Adipocyte (in vitro differentiated cells): ENCODE measurements at places on chromosomes 2 and 18.
A peak's percentile ranks its signal among the peaks of the same experiment; 100 is the strongest.

DNA sequence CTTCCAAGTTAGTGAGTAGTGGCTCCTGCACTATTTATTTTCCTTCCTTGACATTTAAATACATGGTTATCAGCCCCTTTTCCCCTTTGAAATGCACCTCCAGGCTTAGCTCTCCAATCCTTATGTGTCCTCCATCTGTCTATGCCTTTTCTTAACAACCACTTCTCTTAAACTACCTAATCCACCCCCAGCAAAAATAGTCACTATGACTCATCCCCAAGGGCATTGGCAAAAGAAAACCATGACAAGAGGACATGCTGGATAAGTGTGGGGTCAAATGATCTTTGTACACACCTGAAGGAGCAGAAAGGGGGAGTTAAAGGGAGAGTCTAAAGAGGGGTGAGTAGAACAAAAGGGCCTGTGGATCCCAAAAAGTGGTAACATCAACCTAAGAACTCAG lies 127.2 kb downstream of the ANKRD44 start:
- DNase-seq = no peak

DNA sequence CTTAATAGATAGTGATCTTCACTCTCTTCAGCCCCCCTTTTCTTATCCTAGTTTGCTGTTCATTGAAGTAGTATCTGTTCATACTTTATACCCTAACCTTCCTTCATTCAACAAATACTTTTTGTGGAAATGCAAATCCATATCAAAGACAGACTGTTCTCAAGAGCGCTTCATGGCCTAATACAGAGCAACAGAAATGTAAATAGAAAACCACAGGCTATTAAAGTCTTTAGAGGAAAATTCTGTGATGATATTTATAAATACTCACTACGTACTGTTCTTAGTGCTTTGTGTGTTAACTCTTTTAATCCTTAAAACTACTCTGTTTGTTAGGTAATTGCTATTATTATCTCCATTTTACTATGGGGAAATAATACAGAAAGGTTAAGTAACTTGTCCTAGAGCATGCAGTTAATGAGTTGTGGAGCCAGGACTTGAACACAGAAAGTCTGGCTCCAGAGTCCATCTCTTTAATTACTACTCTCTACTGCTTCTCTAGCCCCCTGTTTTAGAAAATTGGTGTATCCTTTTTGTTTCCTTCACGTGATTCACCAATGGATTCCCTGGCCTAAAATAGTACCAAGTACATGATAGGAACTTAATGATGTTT lies 2.9 kb downstream of the MDH1 start:
- no peak for DNase-seq

- DNase-seq = peak; percentile 97
Measured at GRCh38 chr2:215784371-215784783, 229.0 kb downstream of the MREG start.

DNA sequence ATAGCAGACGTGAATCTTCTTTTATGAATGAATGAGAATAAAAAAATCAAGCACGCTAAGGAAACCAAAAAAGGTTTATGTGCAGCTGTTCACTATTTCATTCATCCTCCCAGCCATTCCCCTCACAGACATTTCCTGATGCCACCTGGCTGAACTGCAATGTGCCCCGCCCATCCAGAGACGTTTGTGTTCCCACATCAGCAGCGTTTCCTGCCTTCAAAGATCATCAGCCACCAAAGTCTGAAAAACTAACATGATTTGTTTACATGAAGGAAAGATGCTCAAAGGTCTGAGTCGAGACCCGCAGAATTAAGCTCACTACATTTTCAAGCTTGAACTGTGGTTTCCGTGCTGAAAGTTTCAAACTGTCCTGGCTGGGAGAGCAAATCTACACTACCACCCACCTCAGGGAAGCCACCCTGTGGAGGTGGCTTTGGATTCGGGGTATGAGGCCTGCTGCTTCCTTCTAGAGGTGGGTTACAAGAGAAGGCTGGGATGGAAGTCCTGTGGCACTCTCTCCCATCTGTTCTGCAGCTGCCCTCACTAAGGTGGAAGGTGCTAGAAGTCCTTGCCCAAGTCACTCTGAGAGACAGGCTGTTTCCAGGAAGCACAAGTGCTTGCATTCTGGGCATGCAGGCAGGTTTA lies 201.3 kb upstream of the OSR1 start:
- no peak for DNase-seq

DNA sequence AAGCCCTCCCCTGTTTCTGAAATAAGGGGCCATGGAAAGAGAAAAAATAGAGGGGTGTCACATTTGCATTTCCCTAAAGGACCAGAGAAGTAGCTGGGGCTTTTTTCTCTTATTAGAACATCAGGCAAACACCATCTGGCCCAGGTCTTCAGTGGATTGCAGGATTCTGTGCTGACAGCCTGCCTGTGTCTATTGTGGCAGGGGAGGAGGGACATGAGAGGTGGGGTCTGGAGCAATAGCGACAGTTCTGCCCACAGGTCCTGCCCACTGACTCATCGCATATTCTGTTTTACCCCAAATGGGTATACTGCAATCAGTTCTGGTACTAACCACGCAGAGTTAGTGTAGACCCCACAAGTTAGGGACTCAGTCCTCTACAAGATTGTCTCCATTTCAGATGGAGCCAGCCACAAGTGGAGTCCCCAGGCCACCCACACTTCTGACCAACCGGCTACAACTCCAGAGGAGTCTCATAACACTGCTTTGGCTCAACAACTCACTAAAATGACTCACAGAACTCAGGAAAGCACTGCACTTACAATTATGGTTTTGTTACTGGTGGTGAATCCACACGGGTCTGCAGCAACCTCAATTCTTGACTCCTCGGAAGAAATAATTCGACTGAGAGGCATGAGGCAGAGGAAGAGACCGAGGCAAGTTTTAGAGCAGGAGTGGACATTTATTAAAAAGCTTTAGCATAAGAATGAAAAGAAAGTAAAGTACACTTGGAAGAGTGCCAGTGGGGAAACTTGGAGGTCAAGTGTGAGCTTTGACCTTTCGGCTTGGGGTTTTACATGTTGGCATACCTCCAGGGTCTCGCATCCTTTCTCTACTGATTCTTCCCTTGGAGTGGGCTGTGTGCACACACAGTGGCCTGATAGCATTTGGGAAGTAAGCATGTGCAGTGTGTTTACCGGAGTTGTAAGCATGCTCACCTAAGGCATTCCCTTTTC lies 146.4 kb upstream of the SPATS2L start:
- peak; percentile 42 for DNase-seq

GRCh38 chr18:53417003-53417402 lies 807.5 kb downstream of the MBD2 start:
- DNase-seq = peak; percentile 33

DNA sequence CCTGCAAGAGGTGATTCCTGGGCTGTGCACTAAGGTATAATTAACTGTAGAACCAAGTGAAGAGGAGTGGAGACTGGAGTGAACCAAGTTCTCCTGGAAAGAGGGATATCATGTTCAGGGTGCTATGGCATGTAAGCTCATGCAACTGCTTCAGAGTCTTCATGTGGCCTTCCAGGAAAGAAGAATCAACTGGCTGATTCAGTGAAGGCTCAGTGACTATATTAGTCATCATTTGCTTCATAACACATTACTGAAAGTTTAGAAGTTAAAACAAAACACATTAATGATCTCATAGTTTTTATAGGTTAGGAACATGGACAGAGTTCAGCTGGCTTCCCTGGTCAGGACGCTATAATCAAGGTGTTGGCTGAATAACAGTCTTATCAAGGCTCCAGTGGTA lies 1200.8 kb upstream of the GYPC start:
- DNase-seq = no peak
